EL (cell line): ENCODE measurements at places on chromosomes 5 and 9.
A peak's percentile ranks its signal among the peaks of the same experiment; 100 is the strongest.

DNA sequence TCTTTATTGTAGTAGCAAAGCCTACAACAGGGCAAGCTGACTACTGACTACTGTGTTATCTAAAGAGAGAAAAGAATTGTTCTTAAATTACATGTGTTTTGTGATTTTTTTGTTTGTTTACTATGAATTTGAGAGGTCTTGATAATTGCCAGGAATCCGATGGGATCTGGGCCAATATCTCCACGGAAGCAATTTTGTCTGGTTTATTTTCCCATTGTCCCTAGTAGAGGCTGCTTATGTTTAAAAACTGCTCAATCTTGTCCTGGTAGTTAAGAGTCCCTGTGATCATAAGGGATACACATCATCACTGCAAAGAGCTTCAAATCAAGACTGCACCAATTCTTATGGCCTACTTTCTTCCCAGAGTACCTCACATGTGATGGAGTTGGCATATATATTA is 94.4 kb downstream of the GLDC start:
- DNase-seq: no peak

DNA sequence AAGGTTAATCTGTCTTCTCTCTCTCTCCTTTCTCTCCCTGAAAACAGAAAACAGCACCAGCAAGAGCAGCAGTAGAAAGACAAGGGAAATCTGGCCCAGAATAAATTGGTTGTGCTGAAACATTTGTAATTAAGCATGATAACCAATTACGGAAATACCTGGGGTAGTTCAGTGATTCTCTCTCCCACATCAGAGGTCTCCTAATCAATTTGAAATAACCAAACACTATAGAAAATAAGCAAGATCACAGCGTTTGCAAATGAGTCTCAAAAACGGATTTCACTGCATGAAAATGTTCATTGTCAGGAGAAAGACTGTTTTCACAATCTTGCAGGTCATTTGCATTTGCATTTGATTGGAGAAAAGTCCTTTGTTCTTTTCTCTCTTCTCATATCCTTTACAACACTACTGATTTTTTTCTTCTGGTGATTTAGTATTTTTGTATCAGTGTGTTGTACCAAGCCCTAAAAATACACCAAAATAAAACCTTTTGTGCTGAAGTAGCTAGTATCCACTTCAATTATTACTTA is 36.8 kb upstream of the CDH6 start:
- no peak for DNase-seq

DNA sequence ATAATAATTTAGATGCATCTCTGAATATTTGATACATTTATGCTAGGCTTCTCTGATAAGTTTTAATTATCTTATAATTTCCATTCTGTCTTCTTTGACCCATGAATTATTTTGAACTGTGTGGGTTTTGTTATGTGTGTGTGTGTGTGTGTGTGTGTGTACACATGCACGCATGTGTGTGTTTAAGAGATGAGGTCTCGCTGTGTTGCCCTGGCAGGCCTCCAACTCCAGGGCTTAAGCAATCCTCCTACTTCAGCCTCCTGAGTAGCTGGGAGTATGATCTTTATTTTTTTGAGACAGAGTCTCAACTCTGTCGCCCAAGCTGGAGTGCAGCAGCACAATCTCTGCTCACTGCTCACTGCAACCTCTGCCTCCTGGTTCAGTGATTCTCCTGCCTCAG is 75.4 kb downstream of the NDUFAF2 start:
- DNase-seq: no peak

- DNase-seq: peak; percentile 38
Measured at GRCh38 chr9:77648234-77649108, at the start of gene GNA14. GNA14 (minus strand) TSS chr9:77648322; CDS start chr9:77647793, 529 bp downstream.

DNA sequence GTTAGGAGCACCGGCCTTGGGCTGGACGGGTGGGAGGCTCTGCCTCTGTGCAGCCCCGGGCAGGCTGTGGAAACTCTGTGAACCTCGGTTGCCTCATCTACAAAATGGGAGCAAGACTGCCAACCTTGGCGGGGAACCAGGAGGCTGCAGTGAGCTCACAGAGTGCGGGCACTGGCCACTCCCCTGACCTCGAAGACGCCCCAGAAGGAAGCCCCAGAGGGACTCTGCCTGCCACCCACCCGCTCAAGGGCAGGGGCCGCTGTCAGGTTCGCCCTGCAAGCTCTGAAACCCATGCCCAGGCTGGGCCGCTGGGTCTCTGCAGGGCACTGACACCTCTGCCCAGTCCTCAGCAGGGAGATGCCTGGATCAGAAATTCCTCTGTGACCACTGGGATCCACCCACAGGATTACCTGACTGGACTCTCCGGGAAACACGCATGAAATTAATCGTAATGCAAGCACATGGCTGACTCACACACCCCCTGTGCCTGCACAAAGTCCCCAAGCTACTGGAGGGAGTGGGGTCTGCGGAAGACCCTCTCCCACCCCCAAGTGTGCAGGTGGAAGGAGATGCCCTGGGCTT is 7.4 kb downstream of the CCDC187 start:
- DNase-seq: no peak

- no peak for DNase-seq
Measured at GRCh38 chr5:39176759-39177630, 42.4 kb downstream of the FYB1 start.

GRCh38 chr9:16693616-16694015 is 176.9 kb downstream of the BNC2 start:
- no peak for DNase-seq

- DNase-seq: peak; percentile 91
Measured at GRCh38 chr5:149228618-149229297, 42.9 kb upstream of the AFAP1L1 start.

GRCh38 chr5:34409373-34409772 is 246.8 kb upstream of the RAI14 start:
- no peak for DNase-seq

DNA sequence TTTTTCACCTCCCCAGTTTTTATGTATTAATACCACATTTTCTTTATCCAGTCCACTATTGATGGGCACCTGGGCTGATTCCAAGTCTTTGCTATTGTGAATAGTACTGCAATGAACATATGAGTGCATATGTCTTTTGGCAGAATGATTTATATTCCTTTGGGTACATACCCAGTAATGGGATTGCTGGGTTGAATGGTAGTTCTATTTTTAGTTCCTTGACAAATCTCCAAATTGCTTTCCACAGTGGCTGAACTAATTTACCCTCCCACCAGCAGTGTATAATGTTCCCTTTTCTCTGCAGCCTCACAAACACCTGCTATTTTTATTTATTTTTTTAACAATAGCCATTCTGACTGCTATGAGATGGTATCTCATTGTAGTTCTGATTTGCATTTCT is 340.2 kb downstream of the ADAMTS6 start:
- DNase-seq: no peak

DNA sequence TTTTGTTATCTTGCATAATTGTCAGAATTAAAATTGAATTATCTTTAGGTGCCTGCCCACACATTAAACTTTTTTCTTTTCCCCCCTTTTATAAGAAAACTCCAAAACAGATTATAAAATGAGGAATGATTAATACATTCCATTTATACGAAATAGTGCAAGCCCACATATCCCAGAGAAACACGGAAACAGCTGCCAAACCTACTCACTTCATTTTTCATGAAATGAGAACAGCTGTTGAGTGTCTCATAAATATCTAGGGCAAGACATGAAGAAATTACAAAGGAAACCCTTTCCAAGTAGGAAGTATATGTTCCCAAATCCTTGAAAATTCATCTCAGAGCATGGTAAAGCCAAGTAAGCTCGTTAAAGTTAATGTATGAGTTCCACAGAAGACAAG is 459.4 kb upstream of the NMUR2 start:
- no peak for DNase-seq

DNA sequence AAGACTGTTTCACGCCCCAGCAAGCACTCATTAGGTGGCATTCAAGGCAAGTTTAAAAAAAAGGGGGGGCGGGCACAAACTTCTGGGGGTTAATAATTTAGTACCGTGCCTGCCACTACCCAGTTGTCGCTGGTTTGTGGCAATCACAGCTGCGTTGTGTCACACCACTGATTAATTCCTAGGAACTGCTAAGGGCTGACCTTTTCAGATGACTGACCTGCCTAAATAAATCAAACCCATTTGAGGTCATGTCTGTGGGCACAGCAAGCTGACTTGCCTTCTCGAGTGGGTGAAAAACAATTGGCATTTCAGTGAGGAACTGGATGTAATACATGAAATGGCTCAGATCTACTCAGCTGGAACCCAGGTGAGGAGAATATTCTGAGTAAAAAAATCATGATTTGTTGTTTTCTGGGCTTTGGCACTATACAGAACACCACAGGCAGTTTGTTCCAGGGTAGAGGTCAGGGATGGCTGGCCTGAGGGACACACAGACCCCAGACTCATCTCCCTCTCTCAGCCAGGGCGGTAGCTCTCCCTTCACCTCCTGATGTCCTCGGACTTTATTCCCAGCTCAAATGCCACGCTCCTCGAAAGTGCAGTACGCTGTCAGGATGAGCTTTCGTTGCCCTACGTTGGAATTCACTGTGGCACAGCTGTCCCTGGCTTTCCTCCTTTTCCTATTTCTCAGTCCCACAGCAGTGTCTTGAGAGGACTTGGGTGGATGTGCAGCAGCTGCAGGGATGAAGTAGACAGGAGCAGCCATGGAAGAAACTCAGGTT is 15.5 kb upstream of the MGAT1 start:
- no peak for DNase-seq

DNA sequence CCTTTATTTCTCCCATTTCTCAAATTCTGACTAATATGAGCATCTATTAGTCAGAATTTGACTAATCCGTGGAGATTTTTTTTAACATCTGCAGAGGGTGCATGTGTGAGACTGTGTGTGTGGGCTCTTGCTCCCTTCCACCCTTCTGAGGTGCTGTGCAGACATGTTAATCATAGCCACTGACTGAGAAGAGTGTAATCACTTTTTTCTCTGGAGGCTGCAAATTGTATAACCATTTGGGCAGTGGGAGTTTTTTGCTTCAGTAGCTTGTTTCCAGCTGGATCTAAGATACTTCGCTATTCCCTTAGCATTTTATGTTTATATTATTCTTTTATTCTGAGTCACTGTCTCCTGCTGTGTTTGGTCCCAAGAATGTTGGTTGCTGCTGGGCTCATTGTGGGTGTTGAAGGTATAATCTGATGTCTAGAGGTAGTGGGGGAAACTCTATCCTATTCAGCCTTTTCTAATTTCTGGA is 66.2 kb downstream of the ARHGEF28 start:
- DNase-seq: peak; percentile 85

DNA sequence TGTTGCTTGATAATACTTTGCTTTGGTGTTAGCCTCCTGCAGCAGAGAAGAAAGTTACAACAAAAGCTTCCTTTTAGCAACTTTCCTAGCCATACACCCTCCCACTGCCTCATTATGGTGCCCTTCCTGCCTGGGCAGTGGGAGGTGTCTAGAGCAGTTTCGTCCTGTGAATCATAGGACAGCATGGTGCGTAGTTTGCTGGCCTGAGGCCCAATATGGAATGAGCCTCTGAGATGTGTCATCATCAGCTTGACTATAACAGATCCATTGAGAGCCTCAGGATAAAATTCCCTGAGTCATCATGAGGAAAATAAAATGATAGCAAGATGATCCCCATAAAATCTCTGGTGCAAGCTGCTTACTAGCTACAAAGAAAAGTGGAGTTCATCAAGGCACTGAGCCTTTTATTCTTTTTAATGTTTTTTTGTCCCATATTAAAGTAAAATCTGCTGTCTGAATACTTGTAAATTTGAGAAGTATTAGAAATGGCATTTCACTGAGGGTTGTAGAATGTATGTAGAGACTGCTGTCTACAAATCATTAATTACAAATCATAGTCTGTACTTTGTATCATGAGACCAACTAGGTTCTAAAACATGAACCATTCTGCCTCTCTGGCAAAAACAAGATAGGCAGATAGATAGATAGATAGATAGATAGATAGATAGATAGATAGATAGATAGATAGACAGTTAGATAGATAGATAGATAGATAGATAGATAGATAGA is 303.0 kb upstream of the PDE4D start:
- peak; percentile 99 for DNase-seq

DNA sequence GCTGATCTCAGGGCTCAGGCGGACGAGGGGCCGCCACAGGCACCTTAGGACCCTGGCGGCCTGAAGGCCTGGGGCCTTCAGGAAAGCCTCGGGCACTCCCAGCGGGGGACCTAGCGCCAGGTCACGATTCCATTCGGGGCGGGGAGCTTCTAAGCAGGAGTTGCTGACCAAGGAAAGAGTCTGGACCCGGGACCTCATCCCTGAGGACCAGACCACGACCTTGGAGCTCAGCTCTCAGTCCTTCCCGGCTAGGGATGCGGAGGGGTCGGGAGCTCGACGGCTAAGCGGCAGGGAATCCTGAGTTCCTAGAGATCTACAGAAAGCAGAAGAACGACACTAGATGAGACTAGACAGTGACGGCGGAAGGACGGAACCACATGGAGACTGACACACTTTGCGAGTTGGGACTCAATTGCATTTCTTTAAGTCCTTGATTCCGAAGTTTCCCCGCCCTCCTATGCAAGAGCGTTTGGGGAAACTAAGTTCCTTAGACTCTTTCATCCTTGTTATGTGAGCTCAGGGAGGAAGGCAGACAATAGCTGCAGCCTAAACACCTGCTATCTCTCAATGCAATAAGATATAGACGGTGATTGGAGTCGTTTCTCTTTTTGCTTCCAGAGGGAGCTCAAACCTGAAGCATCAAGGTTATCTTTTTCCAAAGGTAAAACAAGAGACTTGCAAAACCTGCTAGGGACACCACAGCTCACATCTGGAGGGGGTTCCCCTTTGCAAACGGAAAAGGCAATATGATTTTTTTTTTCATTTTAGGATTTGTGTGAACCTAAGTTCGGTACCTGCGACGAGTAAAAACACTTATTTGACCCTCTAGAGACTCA is 9.7 kb downstream of the NR2F1-AS1 start:
- no peak for DNase-seq

DNA sequence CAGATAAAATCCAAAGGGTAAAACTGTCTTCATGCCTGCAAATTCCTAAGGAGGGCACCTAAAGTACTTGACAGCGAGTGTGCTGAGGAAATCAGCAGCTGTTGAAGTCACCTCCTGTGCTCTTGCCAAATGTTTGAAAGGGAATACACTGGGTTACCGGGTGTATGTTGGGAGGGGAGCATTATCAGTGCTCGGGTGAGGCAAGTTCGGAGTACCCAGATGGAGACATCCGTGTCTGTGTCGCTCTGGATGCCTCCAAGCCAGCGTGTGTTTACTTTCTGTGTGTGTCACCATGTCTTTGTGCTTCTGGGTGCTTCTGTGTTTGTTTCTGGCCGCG is 727 bp upstream of the ADRB2 start:
- DNase-seq: peak; percentile 52

GRCh38 chr9:113808391-113809358 is 67.4 kb upstream of the ZNF618 start:
- DNase-seq: peak; percentile 81

GRCh38 chr5:114362197-114362976 is 517 bp downstream of the KCNN2 start:
- DNase-seq: peak; percentile 42

- DNase-seq: peak; percentile 47
Measured at GRCh38 chr9:2919347-2919746, 75.5 kb upstream of the PUM3 start.

DNA sequence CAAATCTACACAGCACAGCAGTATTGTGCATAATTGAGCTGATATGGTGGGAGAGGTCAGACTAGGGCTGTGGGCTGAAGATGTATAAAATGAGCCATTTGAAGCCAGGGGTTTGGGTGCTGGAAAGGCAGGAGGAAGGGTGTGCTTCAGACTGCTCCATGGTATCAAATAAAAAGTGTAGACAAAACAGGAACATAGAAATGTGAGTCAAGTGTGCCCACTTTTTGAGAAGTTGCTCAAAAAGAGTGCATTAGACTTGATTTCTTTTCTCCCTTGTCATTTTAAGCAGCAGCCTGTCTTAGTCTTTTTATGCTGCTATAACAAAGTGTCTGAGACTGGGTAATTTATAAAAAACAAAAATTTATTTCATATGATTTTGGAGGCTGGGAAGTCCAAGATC is 55.8 kb upstream of the ZFAND5 start:
- no peak for DNase-seq

GRCh38 chr9:31334837-31335528 is 1049.5 kb upstream of the ACO1 start:
- DNase-seq: no peak
